ENCODE measurements at places on chromosomes 3 and 15. TPM values are rescaled to one million over a fixed set of nuclear protein-coding genes. Genes with fewer than 3 reads are reported as not detected.

DNA sequence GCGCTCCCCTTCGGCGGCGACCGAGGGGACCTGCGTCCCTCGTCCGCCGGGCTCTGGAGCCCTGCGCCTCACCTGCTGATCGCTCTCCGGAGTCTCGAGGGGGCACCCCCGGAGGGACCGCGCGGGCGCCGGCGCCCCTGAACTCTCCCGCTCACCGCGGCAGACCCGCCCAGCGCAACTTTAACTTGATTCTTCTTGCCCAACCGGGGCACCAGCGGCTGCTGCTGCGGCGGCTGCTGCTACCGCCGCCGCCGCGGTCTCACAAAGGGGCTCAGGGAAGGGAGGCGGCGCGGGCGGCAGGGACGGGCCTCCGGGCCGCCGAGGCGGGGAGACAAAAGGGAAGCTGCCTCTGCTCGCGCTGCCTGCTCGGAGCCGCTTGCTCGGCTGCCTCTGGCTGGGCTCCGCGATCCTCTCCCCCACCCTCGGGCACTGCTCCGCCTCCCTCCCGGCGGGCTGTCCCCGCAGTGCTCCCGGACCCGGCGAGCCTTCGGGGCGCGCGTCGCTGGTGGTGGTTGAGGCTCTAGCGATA, at the start of gene PPM1L:
Gene PPM1L (plus strand): TSS at position 456 of the 529 bp plus-strand sequence.
- DNase-seq: peak; percentile 88

Gene GRAMD2A
- not detected for total RNA-seq

- no peak for DNase-seq
Observed at GRCh38 chr3:23805210-23805632, 534 bp upstream of the UBE2E1 start.

DNA sequence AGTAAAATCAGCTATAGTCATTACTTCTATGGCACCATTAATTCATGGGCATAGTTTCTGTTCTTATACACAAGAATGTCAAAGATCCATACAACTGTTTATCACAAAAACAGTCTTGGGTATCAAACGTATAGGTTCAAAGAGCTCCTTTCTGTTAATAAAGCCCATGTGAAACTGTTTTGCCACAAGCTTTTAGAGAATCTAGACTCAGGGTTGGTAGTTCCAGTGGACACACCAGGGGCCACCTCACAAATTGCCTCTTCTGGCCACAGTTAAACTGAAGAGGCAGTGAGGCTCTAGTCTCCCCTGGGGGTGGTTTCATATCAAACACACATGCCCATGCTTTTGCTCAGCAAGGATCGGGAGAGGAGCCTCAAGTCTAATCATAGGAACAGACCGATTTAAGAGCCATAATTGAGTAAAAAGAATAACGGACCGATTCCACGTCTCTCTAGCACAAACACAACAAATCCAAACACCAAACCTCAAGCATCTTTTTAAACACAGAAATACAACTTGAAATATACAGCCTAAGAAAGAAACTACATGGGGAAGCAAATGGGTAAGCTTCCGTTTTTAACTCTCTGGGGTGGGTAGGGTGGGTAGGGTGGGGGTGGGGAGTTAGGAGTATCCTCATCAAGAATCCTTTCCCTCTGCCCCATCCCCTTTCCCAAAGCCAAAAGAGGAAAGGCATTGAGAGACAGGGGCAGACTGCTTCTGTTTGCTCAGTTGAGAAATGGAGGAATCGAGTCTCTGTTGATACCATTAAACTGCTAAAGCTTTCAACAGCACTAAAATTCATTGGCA, 443.3 kb downstream of the MAGI1 start:
- DNase-seq: no peak

GRCh38 chr3:47416041-47416440, 35.2 kb downstream of the PTPN23 start:
- DNase-seq: no peak

DNA sequence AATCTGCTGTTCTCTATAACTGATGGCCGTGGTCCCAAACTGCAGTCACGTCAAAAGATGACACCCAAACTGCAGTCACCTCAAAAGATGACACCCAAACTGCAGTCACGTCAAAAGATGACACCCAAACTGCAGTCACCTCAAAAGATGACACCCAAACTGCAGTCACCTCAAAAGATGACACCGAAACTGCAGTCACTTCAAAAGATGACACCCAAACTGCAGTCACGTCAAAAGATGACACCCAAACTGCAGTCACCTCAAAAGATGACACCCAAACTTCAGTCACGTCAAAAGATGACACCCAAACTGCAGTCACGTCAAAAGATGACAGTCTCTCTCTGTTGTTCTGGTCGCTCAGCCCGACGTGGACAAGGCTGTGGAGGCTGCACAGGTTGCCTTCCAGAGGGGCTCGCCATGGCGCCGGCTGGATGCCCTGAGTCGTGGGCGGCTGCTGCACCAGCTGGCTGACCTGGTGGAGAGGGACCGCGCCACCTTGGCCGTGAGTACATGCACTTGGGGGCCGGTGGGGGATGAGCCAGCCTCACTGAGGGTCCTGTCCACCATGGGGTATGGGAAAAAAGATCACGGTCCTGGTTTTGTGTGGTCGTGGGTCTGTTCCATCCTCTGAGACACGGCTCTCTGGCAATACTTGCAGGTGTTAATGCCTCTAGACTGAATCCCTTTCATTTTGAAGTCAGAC, 7.7 kb downstream of the ALDH1A3 start:
- no peak for DNase-seq

DNA sequence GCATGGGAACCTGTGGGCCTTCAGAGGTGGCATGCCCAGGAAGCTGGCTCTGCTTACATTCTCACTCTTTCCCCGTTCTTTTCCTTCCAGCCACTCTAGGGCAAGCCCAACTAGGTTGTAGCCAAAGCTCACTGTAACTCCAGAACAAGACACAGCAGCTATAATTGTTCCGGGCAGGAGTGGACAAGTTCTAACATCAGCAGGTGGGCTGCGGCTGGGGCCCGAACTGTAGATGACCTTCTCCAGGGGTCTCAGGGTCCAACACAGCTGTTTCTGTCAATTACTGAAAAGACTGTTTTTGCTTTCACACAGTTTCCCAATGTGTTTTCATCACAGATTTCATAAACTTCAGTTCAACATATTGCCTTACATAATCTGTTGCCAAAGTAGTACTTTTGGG, 11.5 kb downstream of the RASGRP1 start:
- no peak for DNase-seq

GRCh38 chr3:64070704-64071103, 47.4 kb upstream of the PSMD6 start:
- no peak for DNase-seq

- DNase-seq: no peak
Observed at GRCh38 chr3:61520966-61521628, 40.3 kb upstream of the PTPRG start.

GRCh38 chr3:146493221-146493620, 23.9 kb upstream of the PLSCR2 start:
- DNase-seq: no peak

DNA sequence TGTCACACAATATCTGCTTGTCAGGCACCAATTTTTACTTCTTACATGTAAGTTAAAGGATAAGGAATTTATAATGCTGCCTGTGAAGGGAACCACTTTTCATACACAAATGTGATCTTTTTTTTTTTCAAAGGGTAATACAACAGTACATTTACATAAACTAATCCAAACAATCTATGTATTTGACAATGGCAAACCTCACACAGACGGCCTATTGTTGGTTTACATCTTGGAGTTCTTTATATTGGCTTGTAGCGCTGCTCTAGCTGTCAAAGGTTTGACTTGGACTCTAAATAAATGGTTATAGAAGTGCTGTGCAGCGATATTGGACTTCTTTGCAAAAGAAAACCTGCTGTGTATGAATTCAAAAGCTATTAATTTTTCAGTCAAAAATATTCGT, 598.0 kb downstream of the FOXP1 start:
- DNase-seq: no peak

Gene LRTM1
- total RNA-seq: not detected

DNA sequence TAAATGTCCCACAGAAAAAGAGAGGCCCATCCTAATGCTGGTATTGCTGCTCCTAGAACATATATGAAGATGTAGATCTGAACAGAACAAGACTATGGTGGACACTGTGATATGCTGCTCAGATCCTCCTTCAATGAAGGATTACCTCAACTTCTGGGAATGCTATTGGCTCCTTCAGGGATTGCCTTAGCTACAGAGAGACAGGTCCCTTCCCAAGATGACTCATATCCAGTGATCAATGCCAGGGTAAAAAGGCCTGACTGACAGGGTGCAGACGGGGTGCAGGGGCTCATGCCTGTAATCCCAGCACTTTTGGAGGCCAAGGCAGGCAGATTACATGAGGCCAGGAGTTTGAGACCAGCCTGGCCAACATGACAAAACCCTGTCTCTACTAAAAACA, 20.5 kb upstream of the STAG1 start:
- DNase-seq: no peak

- DNase-seq: no peak
Observed at GRCh38 chr3:114504941-114505628, 211.3 kb downstream of the TIGIT start.

Gene PGBD4
- 1.8 TPM for total RNA-seq

Gene NSMCE3
- 6.8 TPM for total RNA-seq

Gene CACNA1D
- 1.1 TPM for total RNA-seq

Gene CYP8B1
- not detected for total RNA-seq

DNA sequence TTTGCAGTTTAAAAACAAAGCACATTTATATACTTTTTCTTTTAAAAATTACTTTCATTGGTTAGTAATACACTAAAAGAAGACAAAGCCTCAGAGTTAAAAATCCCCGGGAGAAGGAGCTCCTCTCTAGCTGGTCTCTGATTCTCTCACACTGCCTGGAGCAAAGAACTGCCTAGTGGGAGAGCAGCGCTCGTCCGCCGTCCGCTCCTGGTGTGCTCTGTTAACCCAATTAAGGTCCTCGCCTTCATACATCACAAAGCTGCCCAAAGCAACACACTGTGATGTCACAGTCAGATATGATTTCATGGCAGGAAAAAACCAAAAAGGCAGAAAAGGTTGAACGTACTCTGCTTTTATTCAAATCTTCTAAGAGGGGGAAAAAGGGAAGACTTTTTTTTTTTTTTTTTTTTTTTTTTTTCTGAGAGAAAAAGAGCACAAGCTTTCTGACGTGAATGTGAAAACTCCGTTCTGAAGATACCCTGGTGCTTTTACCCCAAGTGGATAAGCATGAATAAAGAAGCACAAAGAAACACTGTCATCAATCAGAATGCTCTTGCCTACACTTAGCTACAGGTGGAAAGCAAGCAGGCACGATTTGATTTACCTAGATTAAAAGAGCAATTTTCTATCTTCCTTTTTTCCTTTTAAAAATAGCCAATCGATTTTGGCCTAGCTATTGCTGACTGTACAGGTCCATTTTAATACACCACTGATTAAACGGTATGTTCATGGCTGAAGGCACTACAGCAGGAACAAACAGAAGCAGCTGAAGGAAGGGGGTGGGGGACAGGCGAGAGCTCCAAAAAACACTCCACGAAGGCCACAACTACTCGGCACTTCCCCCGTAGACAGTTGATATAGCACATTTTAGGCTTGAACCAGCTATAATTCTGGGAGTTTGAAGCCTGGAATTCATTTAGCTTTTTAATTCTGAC, 115.2 kb downstream of the TIGIT start:
- no peak for DNase-seq

Gene TM4SF1
- 124 TPM for total RNA-seq

Gene ATP13A5
- not detected for total RNA-seq

GRCh38 chr3:55569033-55569599, 82.0 kb upstream of the WNT5A start:
- DNase-seq: no peak

DNA sequence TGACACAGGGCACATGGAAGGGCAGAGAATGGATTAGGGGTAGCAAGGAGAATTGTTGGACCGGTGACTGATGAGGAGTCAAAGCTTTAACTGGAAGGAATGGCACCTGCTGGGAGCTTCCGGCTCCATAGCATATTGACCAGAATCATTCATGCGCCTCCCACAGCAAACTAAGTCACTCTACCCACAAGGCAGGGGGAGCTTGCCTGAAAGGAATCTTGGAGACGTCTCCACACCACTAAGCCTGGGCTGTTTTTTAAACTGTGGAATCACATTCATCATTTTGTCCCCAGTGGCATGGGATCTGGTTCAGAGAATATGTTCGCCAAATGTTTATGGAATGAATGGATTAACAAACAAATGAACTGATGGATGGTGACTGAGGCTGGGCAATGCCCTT, 57.0 kb upstream of the ITGA11 start:
- DNase-seq: no peak

- no peak for DNase-seq
Observed at GRCh38 chr15:29611057-29611456, 211.2 kb downstream of the TJP1 start.

GRCh38 chr15:36429707-36430106, 149.7 kb upstream of the CDIN1 start:
- DNase-seq: no peak

Gene CPEB1
- 1.9 TPM for total RNA-seq

- DNase-seq: no peak
Observed at GRCh38 chr15:91456251-91456718, 356.2 kb downstream of the SV2B start.

Gene TMEM158
- total RNA-seq: 0.60 TPM

Gene C3orf70
- total RNA-seq: 2.0 TPM

Gene B3GALNT1
- total RNA-seq: 51.8 TPM

DNA sequence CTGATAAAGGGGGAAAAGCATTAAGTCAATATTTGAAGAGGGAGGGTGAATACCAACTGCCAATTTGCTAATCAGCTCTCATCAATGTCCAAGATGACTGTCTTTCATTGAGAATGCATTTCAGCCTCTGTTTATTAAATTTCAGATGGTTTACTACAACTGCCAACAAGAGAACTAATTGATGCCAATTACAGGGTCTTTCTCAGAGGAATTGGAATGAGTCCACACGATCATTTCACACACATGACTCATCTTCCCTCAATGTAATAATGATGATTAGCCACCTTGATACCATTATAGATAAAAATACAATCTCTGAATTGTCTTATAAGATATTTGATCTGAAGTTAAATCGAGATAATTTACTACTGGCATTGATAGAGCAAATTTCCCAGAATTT, 1274.4 kb downstream of the ROBO2 start:
- DNase-seq: no peak

Gene SNAP23
- 23.5 TPM for total RNA-seq

Data from Right ventricle myocardium inferior (tissue), 1 donor.